ENCODE measurements at places on chromosomes 12 and 14. TPM values are rescaled to one million over a fixed set of nuclear protein-coding genes. Genes with fewer than 3 reads are reported as not detected.

DNA sequence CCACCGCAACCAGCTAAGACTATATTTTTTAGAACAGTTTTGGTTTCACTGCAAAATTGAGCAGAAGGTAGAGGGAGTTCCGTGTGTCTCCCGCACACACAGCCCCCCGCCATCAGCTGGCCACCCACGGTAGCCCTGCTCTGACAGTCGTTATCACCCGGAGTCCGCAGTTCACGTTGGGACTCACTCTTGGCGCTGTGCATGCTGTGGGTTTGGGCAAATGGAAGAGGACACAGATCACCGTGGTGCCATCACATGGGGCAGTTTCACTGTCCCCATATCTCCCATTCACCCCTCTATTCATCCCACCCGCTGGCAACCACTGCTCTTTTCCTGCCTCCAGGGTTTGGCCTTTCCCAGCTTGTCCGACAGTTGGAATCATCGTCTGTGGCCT, 31.8 kb upstream of the ULK1 start:
- H3K4me1 ChIP-seq = peaks cover 52% of the 10 kb centered on the region
- H3K27ac ChIP-seq = no peak overlapping the region
- no peak overlapping the region for H3K4me3 ChIP-seq
- DNase-seq = no peak
- H3K36me3 ChIP-seq = no peaks in the 10 kb centered on the region

- H3K36me3 ChIP-seq = peaks cover 53% of the 10 kb centered on the region
- peak; percentile 47 for DNase-seq
- no peak overlapping the region for H3K4me3 ChIP-seq
- no peaks in the 10 kb centered on the region for H3K27me3 ChIP-seq
- peaks cover 44% of the 10 kb centered on the region for H3K4me1 ChIP-seq
- H3K27ac ChIP-seq = peak overlapping the region; percentile 78
These were observed 4.5 kb downstream of the DDX47 start for GRCh38 chr12:12817616-12818015.

GRCh38 chr14:84584511-84584910, 945.4 kb upstream of the FLRT2 start:
- H3K27ac ChIP-seq = no peak overlapping the region
- no peak for DNase-seq
- no peaks in the 10 kb centered on the region for H3K4me1 ChIP-seq
- no peaks in the 10 kb centered on the region for H3K27me3 ChIP-seq

DNA sequence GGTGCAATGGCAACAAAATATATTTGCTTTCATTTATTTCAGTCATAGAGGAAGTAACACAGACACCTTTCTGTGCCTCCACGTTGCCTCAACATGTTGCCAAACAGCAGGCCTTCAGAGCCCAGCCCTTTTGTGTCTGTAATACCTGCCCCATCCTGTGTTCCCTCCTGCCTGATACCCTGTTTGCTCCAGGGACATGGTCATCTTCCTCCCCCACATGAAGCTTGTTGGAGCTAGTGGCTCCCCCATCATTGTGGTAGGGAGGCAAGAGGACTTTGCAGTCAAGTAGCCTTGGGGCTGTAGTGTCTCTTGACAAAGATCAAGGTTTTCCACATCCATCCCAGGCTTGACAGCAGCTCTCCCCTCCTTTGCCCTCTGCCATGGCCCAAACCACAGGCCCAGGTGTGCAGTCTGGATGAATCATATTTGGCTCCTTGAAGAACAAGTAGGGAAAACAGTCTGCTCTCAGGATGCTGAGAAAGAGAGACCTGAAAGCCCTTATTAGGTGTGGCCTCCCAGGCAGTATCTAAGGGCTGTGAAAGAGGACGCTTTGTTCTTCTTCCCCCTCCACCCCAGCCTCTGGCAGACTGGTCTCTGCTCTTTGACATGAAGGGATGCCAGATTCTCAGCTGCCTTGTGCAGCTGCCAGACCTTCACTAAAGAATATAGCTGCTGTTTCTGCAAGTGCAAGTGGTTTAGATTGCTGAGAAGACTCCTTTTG, 329.0 kb downstream of the C12orf75 start:
- H3K36me3 ChIP-seq = no peaks in the 10 kb centered on the region
- H3K4me1 ChIP-seq = no peaks in the 10 kb centered on the region
- H3K27ac ChIP-seq = no peak overlapping the region
- no peak overlapping the region for H3K4me3 ChIP-seq
- no peaks in the 10 kb centered on the region for H3K27me3 ChIP-seq

GRCh38 chr14:81062380-81062779, 107.0 kb downstream of the TSHR start:
- H3K4me3 ChIP-seq = no peak overlapping the region
- no peak for DNase-seq
- no peaks in the 10 kb centered on the region for H3K27me3 ChIP-seq
- no peaks in the 10 kb centered on the region for H3K36me3 ChIP-seq

- peak; percentile 74 for DNase-seq
- no peaks in the 10 kb centered on the region for H3K36me3 ChIP-seq
- H3K27ac ChIP-seq = peak overlapping the region; percentile 98
- no peaks in the 10 kb centered on the region for H3K27me3 ChIP-seq
These were observed 25.8 kb downstream of the DAO start for GRCh38 chr12:108905725-108906124.

DNA sequence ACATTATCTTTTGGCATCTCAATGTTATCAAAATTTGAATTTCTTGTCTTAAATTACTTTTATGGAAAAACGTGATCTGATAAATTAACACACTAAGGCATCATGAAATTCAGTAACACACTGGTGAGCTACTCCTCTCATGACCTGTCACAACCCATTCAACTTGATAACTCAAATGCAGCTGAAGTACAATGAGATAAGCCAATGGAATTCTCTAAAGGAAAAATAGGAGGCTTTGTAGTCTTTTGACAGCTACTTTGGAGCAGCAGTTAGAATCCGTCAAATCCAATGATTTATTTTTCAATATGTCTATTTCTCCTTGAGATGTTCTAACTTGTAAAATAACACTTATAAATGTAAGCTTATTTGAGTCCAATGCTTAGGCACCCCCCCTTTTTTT, 1029.4 kb downstream of the TRHDE start:
- no peaks in the 10 kb centered on the region for H3K27me3 ChIP-seq
- no peak overlapping the region for H3K4me3 ChIP-seq
- H3K27ac ChIP-seq = no peak overlapping the region
- no peaks in the 10 kb centered on the region for H3K36me3 ChIP-seq
- DNase-seq = no peak

DNA sequence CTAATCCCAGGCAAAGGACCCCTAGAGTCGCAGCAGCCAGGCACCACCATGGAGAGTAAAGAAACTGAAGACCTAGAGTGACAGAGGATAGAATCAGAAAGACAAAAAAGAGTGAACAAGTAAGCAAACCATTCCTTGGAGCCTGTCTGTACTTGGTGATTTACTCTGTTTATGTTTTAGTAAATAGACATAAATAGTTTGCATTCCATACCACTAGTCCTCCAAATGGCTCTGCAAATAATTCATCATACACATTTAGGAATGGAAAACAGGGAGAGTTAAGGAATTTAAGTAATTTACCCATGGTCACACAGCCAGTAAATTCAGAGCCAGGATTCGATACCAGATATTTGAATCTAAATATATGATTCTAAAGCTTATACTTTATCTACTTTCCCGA, 2.8 kb downstream of the OLR1 start:
- H3K36me3 ChIP-seq = no peaks in the 10 kb centered on the region
- H3K4me3 ChIP-seq = peak overlapping the region; percentile 2
- DNase-seq = no peak
- no peak overlapping the region for H3K27ac ChIP-seq

GRCh38 chr14:20690848-20691640, 2.5 kb downstream of the ANG start:
- H3K27me3 ChIP-seq = no peaks in the 10 kb centered on the region
- no peak overlapping the region for H3K4me3 ChIP-seq
- peaks cover 6% of the 10 kb centered on the region for H3K4me1 ChIP-seq
- H3K36me3 ChIP-seq = peaks cover 13% of the 10 kb centered on the region

GRCh38 chr12:117046011-117046369, 53.2 kb downstream of the TESC start:
- no peaks in the 10 kb centered on the region for H3K27me3 ChIP-seq
- peaks cover 16% of the 10 kb centered on the region for H3K4me1 ChIP-seq
- H3K4me3 ChIP-seq = no peak overlapping the region
- peak; percentile 53 for DNase-seq
- H3K36me3 ChIP-seq = peaks cover 43% of the 10 kb centered on the region

DNA sequence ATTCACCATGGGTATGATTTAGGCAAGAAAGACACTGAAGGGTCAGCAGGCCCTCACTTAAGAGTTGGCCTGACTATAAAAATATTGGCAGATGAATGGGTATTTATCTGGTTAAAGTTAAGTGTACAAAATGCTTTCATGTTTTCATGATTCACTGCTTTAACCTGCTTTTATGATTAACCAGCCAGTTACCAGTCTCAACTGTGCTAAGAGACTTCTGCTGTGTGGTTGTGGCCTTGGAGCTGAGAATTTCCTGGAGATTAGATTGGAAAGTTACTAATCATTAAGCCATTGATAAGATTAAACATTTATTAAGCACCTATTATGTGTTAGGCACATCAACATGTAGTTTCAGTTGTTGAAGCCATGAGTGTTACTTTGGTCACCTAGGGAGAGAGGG, 68.9 kb downstream of the RASSF8 start:
- no peaks in the 10 kb centered on the region for H3K36me3 ChIP-seq
- no peak for DNase-seq
- H3K27me3 ChIP-seq = no peaks in the 10 kb centered on the region
- no peaks in the 10 kb centered on the region for H3K4me1 ChIP-seq
- no peak overlapping the region for H3K27ac ChIP-seq

DNA sequence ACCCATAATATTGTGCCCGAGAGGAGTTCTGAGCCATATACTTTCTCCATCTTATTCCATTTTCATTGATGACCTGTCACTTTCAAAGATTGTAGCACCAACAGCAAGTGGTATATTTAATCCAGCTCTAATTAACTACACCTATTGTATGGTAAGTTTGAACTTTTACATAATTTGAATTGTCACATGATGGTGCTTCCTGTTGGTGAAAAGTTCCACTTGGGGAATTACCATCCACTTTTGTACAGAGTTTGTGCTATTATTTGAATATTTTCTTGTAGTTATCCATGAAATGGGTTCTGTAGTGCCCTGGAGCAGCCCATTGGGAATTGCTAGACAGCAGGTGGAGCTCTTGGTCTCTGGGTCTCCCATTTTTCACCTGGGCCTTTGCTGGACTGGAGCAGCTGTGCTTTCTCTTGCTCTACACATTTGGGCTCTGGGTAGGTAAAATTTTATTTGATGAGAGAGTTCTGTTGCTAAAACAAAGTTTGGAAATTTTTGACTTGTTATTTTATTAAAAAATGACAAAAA, 3.0 kb downstream of the SMCO3 start:
- no peaks in the 10 kb centered on the region for H3K27me3 ChIP-seq
- H3K36me3 ChIP-seq = no peaks in the 10 kb centered on the region
- H3K27ac ChIP-seq = no peak overlapping the region
- no peak for DNase-seq

DNA sequence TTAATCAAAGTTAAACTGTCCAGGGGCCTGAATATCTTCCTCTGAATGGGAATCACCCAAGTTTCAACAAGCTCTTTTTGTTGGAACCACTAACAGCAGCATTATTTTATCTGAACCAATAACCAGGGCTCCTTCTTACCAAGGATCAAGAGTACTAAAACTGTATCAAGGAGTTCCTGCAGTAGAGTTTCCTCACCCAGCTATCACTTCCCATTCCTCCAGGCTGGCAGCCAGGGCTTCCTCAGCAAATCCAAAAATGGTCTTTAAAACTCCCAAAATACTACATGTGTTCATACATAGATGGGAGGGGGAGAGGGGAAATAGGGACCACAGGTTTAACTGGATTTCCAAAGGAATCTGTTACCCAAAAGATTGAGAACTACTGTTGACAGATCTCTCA, 10.5 kb downstream of the FMNL3 start:
- no peak for DNase-seq
- H3K27ac ChIP-seq = no peak overlapping the region
- no peak overlapping the region for H3K4me3 ChIP-seq
- H3K36me3 ChIP-seq = no peaks in the 10 kb centered on the region

- peaks cover 26% of the 10 kb centered on the region for H3K4me1 ChIP-seq
- no peak overlapping the region for H3K4me3 ChIP-seq
- H3K27ac ChIP-seq = no peak overlapping the region
- H3K27me3 ChIP-seq = no peaks in the 10 kb centered on the region
- DNase-seq = no peak
These were observed 56.5 kb upstream of the ETV6 start for GRCh38 chr12:11593013-11593412.

DNA sequence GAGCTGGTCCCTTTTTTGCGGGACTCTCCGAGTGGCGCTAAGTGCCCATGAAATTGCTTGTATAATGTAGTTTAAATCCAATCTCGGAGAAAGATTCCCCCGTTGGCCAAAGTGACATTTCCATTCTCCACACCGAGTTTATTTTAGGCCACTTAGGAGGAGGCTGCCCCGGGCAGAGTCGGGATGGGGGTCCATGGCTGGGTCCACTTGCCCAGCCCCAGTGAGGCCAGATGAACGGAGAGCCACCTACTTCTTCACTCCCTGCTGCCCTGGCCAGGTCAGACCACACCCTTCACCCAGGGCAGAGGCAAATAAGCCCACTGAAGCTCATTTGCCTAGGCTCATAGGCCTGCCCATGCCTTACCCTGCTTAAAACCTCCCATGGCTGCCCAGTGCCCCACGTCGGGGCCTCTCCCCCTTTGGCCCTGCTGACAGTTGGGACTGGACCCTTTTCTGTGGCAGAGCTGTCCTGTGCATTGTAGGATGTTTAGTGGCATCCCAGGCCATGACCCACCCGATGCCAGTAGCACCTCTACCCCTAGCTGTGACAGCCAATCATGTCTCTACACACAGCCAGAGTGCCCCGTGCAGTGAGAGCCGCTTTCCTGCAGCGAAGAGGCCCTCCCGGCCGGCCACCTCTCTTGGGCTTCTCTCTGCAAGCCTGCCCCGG, 51.3 kb downstream of the FAM222A start:
- H3K36me3 ChIP-seq = no peaks in the 10 kb centered on the region
- no peak overlapping the region for H3K27ac ChIP-seq
- no peak overlapping the region for H3K4me3 ChIP-seq
- DNase-seq = no peak
- peaks cover 20% of the 10 kb centered on the region for H3K4me1 ChIP-seq
- no peaks in the 10 kb centered on the region for H3K27me3 ChIP-seq

GRCh38 chr14:51507511-51507905, 144.2 kb upstream of the FRMD6 start:
- DNase-seq = no peak
- H3K4me3 ChIP-seq = no peak overlapping the region
- no peak overlapping the region for H3K27ac ChIP-seq
- no peaks in the 10 kb centered on the region for H3K4me1 ChIP-seq

GALNT9 gene
- not detected for polyA plus RNA-seq

HPD gene
- 0.05 TPM for polyA plus RNA-seq

PLBD1 gene
- 876 TPM for polyA plus RNA-seq

OLR1 gene
- 0.38 TPM for polyA plus RNA-seq

STON2 gene
- polyA plus RNA-seq = 2.1 TPM

TESPA1 gene
- polyA plus RNA-seq = 0.61 TPM

ERP29 gene
- 170 TPM for polyA plus RNA-seq

FOXN4 gene
- polyA plus RNA-seq = not detected

SMCO2 gene
- polyA plus RNA-seq = not detected

PTPN21 gene
- polyA plus RNA-seq = not detected

SERPINA5 gene
- not detected for polyA plus RNA-seq

SLC25A21 gene
- polyA plus RNA-seq = not detected

RAB15 gene
- 0.09 TPM for polyA plus RNA-seq

HOXC12 gene
- not detected for polyA plus RNA-seq
